ENCODE measurements at places on chromosomes 5 and 9.

DNA sequence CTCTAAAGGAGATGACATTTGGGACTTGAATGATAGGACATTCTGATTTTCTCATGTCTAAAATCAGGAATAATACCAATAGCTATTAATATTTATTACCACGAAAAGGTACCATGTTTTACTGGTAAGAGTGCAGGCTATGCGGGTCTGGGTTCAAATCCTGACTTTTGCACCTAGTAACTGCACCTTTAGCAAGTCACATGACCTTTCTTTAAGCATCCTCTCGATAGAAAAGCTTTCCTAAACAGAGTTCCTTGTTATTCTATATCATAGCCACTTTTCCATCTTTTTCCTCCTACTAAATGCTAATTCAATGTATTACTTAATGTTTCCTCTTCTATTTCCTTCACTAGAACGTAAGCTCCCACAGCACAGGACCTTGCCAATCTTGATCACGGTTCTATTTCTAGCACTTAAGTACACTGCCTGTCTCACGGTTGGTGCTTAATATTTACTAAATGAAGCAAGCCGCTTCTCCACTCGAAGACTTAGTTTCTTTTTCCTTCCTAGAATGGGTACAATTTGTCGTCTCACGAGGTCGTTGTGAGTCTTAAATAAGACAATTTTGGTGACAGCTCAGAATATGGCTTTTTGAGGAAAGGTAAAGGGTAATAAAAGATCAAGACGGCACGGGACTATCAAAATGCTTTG, 816 bp downstream of the RBM18 start:
- no peak for DNase-seq

DNA sequence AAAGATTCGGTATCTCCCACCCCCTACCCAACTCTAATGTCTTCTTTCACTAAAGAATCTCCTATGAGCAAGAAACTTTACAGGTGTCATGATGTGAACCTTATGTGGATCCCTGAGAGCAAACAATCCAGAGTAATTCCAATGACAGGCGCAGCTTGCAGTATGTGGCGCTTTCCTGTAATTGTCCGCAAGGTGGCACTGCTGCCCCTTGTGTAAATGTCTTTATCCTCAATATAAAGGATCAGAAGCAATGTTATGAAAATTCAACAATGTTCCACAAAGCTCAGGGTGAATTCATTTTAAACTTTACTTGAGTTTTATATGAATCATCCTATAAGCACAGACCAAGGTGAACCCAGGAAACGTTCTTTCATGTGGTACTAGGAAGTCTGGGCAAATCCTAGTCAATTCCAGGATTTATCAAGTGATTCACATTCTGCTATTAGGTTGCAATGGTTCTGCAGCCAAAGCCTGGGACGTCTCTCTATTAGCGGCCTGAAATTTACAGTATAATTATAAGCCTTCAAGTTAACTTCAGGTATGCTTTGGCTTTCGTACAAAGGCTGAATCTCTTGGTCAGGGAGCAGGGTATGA, 113.7 kb downstream of the TRPM6 start:
- peak; percentile 67 for DNase-seq

GRCh38 chr5:134133995-134134541, 19.6 kb downstream of the TCF7 start:
- DNase-seq, result no peak

GRCh38 chr5:129664336-129664937, 83.5 kb upstream of the MINAR2 start:
- DNase-seq, result peak; percentile 8

- no peak for DNase-seq
Observed at GRCh38 chr5:78364005-78364404, 3.6 kb downstream of the SCAMP1 start.

- DNase-seq, result no peak
Observed at GRCh38 chr9:128505414-128505765, 871 bp downstream of the GLE1 start.

- DNase-seq, result no peak
Observed at GRCh38 chr5:169778622-169779596, 141.8 kb downstream of the DOCK2 start.

DNA sequence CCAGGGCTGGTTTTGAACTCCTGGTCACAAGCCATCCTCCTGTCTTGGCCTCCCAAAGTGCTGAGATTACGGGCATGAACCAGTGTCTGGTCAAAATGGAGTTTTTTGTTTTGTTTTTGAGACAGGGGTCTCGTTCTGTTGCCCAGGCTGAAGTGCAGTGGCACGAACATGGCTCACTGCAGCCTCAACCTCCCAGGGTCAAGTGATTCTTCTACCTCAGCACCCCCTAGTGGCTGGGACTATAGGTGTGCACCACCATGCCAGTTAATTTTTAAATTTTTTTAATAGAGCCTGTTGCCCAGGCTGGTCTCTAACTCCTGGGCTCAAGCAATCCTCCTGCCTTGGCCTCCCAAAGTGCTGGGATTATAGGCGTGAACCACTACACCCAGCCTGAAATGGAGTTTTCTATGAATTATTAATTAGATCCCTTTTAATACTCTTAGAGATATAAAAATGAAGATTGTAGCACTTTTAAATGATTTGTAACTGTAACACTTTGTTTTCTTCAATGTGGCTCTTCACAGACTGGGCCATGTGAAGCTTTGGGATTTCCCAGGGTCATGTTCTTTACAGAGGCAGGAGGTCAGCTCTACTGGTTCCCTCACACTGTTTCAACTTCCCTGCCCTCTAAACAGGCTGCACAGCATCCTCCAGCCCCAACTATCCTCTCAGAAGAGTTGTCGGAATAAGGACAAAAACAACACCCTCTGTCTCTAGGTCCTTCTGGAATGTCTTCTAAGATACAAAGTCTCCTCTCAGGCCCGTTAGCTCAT, 32.7 kb upstream of the SPARC start:
- DNase-seq, result no peak

GRCh38 chr9:93567271-93567959, 9.0 kb upstream of the PHF2 start:
- DNase-seq, result no peak

- DNase-seq, result no peak
Observed at GRCh38 chr5:176736931-176737745, 73.2 kb upstream of the UNC5A start.

DNA sequence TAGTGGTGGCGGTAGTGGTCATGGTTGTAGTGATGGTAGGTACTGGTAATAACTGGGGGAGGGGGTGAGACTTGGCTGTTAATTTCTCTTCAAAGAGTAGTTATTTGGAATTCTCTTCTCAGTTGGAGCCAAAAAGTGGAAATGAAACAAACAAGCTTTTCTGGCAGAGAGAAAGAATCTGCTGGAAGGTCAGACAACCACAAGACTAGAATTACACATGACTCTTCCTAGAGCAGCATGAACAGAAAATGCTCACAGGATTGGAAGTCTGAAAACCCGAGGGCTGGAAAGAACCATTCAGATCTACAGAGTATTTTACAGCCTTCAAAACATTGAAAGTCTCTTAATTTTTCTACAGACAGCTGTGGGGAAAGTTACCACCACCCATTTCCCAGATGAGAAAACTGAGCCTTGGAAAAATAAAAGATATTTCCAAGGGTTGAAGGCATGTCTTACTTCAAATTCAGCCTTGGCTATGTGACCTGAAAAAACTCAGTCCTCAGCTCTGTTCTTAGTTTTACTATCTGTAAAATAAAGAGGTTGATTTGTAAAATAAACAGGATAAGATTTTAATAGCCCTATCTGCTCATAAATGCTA, 42.9 kb upstream of the TRIM32 start:
- DNase-seq, result no peak
